ENCODE measurements at places on chromosomes 3 and 15.

DNA sequence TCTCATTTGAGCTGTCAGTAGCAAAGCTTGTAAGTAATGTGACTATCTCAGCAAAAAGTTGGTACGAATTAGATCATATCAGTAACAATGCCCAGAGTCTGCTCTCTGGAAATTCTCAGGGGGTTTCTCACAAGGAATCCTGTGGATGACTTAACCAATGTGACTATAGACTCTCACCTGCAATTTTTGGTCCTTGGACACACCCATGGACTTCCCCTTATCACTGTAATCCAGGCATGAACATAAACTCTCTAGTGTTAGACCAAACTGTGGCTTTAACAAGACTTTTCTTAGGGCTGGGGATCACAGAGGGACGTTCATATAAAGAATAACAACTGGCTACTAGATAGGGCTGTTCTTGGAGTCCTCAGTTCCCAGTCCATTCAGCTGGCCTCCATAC lies 3.9 kb upstream of the ZNF80 start:
- DNase-seq: no peak

GRCh38 chr3:53970661-53971060 lies 79.0 kb upstream of the SELENOK start:
- no peak for DNase-seq

DNA sequence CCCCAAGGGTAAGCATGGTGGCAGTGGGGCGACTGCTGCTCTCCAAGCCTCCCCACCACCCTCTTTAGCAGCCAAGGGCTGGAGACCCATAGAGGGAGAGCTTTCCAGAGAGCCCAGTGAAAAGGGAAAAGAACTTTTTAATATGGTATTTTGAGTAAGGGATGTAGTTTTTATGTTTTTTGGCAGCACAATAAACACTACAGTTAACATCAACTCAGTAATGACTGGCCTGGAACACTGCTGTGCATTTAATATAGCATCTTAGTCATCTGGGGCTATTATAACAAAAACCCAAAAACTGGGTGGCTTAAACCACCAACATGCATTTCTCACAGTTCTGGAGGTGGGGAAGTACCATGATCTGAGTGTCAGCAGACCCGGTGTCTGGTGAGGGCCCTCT lies 495.8 kb downstream of the GABRG3 start:
- DNase-seq: no peak

DNA sequence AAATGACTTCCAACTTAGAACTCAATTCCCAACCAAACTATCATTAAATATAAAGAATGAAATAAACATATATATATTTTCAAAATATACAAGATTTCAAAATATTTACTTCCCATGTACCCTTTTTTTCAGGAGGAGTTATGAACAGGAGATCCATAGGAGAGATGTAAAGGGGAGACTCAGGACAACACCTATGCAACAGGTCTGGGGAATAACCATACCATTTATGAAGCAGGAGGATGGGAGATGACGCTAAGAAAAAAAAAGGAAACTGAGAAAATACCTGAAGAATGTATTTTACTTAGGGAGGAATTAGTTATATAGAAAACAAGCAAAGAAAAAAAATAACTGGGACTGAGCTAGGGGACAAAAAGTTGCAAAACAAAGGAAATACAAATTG lies 23.8 kb downstream of the INTS14 start:
- no peak for DNase-seq

DNA sequence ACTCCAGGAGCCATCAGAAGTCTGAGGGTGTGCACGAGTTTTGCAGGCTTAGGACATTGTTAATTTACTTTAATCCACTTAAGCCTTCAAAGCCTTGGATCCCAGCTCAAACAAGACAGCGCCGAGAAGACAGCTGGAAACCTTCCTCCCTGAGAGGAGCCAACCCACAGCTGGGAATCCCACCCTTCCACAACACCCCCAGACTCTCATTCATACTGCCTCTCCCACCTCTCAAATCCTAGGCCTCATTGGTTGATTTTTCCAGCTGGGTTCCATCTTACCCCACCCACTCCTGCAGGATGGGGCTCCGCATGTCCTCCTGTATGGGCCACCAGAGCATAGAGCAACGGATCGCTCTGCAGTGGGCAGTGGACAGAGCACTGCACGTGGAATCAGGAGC lies 80.4 kb downstream of the SEMA5B start:
- DNase-seq: no peak

DNA sequence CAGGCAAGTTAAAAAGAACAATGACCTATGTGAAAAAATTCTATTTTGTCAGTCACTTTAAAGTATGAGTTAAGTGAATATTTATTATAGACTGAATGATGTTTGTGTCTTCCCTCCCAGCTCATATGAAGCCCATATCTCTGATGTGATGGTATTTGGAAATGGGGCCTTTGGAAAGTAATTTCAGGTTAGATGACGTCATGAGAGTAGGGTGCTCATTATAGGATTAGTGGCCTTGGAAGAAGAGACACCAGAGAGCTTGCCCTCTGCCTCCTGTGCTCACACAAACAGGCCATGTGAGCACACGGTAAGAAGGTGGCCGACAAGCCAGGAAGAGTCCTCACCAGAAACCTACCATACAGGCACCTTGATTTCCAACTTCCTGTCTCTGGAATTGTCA lies 138.8 kb upstream of the TNIK start:
- no peak for DNase-seq

Measured in Kasumi-1 (cell line).